ENCODE measurements at places on chromosomes 1 and 21. TPM values are rescaled to one million over a fixed set of nuclear protein-coding genes. Genes with fewer than 3 reads are reported as not detected.

The NLRP3 gene
- total RNA-seq = not detected

The KRTAP13-2 gene
- not detected for total RNA-seq

The CRP gene
- total RNA-seq = not detected

The IVL gene
- 0.07 TPM for total RNA-seq

The URB1 gene
- total RNA-seq = 14.3 TPM

The FCRLA gene
- total RNA-seq = not detected

The KPNA6 gene
- total RNA-seq = 20.0 TPM
